NCI-H524 (cell line): ENCODE measurements at places on chromosomes 1 and 21.
A peak's percentile ranks its signal among the peaks of the same experiment; 100 is the strongest.

GRCh38 chr1:24162201-24162600 is 19.3 kb upstream of the IL22RA1 start:
- DNase-seq, result peak; percentile 96

- no peak for DNase-seq
These were observed 129.1 kb downstream of the ATP1B1 start for GRCh38 chr1:169235568-169235967.

DNA sequence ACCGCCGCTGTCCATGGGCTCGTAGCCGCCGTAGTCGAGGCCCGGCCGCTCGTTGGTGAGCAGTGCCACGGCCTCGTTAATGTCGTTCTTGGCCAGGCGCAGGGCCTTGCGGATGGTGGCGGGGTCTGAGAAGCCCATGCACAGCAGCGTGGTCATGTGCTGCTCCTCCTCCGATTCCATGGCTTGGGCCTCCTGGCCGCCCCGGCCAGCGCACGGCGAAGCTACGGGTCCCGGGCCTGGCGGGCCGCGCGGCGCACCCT is 300 bp downstream of the USP24 start:
- DNase-seq, result no peak

GRCh38 chr1:180116964-180117763 is 37.5 kb upstream of the QSOX1 start:
- no peak for DNase-seq

DNA sequence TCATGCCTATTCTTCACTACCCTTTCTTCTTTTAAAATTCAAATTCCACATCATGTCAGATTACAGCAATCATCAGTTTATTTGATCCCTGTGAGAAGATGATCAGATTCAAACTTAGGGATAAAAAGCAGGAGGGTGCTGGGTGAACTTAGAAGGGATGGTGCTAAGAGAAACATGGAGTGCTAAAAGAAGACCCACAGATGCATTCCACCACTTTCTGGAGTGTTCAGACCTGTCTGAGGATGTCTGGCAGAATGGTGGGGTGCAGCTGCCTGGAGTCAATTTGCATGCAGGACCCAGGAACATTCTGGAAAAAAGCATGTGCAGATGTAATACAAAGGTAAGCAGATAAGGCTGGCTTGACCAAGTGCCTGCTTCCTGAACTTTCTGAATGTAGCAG is 372.9 kb upstream of the RUNX1 start:
- DNase-seq, result no peak

DNA sequence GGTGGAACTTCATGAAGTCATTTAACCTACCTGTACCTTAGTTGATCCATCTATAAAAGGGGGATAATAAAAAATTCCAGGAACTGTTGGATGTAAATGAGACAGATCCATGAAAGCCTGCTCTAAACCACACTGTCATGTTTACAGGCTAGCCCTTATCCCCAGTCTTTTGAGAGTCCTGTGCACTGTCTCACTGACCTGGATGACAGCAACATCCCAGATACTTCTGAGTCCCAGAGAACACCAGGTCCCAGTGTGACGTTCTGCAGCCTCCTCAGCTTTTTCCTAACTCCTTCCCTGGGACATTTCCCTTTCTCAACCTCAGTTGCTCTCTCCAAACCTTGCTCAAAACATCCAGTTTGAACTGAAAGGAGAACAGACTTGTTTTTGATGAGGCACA is 165.4 kb upstream of the C8B start:
- no peak for DNase-seq

DNA sequence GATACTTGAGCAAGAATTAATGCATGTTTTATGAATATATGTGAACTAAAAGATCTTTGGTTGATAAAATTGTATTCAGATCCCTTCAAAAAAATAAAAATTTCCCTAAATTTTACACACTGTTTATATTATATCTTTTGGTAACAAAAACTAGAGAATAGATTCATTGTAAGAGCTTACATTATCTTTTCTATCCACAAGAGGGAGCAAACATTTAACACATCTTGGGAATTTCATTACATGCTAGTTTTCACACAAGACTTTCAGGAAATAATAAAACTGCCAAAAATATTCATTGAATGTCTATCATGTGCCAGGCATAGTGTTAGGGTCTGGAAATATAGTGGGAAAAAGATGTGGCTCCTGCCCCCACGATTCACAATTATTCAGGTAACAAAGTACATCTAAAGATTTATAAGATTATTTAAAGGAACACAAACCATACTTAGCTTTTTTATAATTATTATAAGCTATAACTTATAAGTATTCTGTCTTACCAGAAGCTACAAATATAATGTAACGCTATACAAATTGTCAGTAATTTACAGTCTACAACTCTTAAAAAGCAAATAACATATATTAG is 30.6 kb downstream of the FAF1 start:
- DNase-seq, result no peak

DNA sequence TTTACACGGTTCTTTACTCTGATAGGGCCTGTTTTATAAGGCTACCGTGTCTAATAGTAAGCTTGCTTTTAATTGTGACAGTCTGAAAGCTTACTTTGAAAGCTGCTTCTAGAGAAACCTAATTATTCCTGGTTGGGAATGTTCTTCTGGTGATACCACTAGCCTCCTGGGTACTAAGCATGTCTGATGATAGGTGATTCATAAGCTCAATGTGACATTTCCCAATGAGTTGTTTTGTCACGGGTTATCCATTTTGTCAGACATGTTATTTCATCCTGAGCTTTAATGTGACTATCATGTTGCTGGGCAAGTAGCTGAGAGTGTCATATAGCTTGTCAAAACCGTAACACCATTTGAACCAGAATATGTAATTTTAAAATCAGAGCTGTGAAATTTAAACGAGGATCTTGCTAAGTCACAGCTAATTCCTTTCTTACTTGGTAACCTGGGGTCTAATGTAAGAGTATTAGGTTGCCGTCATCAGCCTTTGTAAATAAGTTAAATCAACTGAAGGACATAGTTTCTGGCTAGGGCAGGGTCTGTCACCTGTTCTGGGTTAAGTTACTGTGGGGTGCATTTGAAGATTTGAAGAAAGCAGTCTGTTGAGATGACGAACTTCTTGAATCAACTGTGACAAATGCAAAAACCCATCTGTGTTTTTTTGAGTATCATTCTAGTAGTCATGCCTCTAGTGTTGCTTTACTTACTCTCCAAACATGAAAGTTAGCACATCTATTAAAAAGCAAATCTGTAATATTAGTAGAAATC is 529.2 kb downstream of the USP25 start:
- no peak for DNase-seq
